Ovary (tissue), 10 donors: ENCODE measurements at places on chromosomes 2 and 18.

DNA sequence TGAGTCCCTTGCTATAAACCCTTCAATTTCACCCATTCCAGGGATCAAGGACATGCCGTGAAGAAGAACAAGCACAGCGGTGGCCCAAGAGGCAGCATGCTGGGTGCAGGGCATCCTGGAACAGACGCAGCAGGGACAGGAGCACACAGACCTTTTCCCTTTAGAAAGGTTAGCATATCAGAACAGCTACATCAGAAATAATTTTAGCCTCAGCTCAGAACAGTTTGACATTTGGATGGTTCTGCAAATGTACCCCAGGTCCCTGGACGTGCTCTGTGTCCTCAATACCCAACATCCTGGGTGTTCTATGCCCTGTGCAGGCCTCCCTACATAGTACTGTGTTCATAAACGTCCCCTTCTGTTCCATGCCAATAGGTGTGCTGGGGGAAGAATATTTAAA is 80.4 kb downstream of the MYOM1 start:
- DNase-seq: no peak

GRCh38 chr2:142445551-142446072 is 314.8 kb upstream of the LRP1B start:
- no peak for DNase-seq

DNA sequence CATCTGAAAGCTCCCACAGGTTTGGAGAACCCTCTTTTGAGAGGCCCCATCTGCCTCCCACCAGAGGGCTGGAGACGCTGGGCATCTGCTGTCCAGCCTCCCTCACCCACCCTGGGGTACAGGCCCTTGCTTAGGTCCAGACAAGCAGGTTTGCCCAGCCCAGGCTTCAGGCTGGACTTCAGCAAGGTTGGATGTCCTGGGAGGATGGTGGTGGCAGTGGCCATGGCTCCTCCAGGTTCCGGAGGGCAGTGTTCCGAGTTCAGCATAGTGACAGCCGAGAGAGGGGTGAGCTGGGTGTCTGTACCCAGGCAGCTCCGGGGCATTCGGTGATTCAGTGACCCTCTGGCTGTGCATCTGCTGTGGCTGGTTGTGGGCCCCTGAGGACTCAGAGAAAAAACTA is 58.2 kb upstream of the HDAC4 start:
- no peak for DNase-seq

GRCh38 chr18:62828852-62829251 is 113.5 kb downstream of the PHLPP1 start:
- no peak for DNase-seq

DNA sequence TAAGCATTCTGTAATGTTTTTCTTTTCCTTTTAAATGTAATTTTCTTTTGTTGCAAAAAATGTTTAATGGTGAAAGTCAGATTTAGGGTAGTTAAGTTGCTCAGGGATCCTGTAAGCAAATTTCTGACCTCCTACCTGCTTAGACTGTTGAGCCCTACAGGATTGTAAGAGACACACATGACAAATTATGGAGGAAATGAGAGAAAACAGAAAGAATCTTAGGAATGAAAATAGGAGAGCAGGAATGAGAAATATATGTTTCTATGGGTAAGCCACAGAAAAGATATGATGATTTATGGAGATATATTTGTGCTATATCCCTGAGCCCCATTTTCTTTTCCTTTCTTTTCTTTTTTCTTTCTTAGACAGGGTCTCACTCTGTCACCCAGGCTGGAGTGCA is 28.3 kb downstream of the CYBRD1 start:
- no peak for DNase-seq

- DNase-seq: no peak
Measured at GRCh38 chr2:32758232-32758631, 130.4 kb downstream of the TTC27 start.

- no peak for DNase-seq
Measured at GRCh38 chr2:104476563-104476988, 377.3 kb upstream of the POU3F3 start.

GRCh38 chr2:126657636-126658318 is 1.8 kb downstream of the GYPC start:
- DNase-seq: peak; percentile 87

GRCh38 chr2:217325816-217326215 is 466.0 kb upstream of the TNP1 start:
- DNase-seq: no peak

DNA sequence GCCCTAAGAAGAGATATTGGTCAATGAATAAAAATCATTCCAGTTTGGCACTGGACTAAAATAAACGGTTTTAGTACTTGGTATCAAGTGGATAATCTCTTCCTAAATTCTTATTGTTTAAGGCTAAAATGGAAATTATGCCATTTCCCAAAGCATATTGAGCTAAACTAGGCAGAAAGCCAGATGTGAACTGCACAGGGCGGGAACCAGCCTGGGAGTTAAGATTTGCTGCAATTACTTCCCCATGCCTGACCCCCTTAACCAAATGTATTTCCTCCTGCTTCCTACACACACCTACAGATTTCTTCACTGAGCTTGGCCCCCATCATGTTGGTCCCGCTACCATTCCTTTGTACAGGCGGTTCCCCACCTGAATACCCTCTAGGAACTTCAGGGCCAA is 12.2 kb downstream of the ZBTB7C start:
- DNase-seq: no peak

DNA sequence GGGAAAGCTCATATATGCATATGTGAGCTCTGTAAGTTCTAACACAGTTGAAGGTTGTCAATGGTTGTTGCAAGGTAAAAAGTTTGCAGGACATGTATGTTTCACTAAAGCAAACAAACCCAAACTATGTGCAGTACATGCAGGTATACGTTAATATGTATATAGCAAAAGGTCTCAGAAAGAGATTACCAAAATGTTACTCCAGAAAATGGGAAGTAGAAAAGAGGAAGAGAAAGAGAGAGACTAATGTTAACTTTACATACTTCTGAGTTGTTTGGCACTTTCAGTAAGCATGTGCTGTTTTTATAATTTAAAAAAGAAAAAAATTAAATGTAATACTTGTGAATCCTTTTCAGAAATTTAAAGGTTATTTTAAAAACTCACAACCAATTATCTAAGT is 32.8 kb upstream of the PEX13 start:
- no peak for DNase-seq

GRCh38 chr18:48803518-48803917 is 147.2 kb downstream of the SMAD7 start:
- peak; percentile 11 for DNase-seq
